ENCODE measurements at places on chromosomes 12 and 14. TPM values are rescaled to one million over a fixed set of nuclear protein-coding genes. Genes with fewer than 3 reads are reported as not detected.

Gene NRIP2
- not detected for total RNA-seq

GRCh38 chr12:93707836-93708235, 30.7 kb downstream of the CRADD start:
- DNase-seq, result no peak

Gene STAC3
- total RNA-seq, result 5.4 TPM

GRCh38 chr12:64625243-64626077, 15.2 kb downstream of the RASSF3 start:
- peak; percentile 35 for DNase-seq

DNA sequence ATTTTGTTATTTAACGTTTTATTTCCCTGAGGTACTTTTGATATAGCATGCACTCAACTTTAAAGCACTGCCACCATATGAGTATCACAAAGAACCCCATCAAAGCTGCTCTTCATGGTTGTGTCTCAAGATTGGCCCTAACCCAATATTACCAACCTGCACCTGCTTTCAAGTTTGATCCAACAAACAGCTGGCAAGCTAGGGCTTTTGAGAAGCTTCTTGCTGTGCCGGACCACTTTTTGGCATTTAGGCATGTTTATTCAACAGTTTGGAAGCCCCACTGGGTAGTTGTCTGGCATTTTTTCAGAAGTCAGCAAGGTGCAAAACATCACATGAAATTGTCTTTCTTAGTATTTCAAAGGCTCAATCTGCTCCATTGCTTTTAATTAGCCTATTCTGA, 137.2 kb upstream of the PLEKHA5 start:
- DNase-seq, result no peak

- DNase-seq, result no peak
These were observed 10.0 kb upstream of the RIPK3 start for GRCh38 chr14:24349742-24350141.

DNA sequence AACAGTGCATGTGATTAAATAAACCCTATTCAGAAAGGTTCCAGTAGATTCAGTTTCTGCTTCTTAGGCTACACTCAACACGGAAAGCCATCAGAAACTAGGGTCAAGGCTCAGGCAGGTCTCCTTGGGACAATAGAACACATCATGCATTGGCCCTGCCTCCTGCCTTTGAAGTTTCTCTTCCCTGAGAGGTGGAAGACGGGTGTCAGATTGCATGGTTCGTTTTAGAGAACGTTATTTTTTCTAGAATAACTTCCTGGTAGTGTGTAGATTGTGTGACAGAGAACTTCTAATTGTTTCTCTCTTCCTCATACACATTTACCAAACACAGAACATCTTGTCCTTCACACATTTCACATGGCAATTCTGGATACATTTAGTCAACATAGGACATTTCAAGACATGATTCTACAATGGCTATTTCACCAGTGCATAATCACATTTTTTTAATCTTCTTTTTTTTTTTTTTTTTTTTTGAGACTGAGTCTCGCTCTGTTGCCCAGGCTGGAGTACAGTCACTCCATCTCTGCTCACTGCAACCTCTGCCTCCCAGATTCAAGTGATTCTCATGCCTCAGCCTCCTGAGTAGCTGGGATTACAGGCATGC, 106.6 kb upstream of the AMN1 start:
- no peak for DNase-seq

- DNase-seq, result no peak
These were observed 20.0 kb upstream of the FICD start for GRCh38 chr12:108495054-108495453.

GRCh38 chr12:44158746-44159145, 322.9 kb downstream of the TMEM117 start:
- no peak for DNase-seq

- peak; percentile 56 for DNase-seq
These were observed 8.5 kb upstream of the ASCL1 start for GRCh38 chr12:102948941-102949352.

Gene IFI27
- 81.5 TPM for total RNA-seq

Gene CSRP2
- 1.2 TPM for total RNA-seq

DNA sequence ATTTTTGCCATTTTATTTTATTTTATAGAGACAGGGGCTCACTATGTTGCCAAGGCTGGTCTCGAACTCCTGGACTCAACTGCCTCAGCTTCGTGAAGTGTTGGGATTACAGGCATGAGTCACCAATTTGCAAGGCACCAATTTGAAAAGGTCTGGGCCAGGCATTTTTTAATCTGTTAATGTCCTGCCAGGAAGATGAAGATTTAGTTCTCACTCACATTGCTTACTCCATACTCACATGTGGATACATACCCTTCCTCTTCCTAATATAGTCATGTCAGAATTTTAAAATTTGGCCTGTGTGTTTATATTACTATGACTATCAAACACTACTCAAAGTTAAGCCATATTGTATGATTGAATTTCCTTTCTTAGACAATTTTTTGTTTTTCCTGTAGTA, 15.3 kb upstream of the EML1 start:
- DNase-seq, result no peak

Gene PMCH
- total RNA-seq, result 9.6 TPM

DNA sequence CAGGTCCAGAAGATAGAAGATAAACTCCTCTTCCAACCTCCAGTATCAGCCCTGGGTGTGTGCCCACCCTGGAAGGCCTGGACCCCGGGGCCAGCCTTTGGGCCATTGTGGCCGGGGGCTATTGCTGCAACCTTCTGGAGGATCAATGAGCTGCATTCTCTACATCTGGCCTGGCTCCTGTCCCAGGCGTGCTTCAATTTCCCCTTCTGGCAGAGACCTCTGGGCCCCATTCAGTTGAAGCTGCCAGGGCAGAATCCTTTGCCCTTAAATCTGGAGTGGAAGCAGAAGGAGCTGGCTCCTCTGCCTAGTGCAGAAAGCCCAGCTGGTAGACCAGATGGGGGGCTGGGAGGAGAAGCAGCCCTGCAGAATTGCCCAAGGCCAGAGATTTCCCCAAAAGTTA, 10.0 kb downstream of the NYNRIN start:
- DNase-seq, result no peak

DNA sequence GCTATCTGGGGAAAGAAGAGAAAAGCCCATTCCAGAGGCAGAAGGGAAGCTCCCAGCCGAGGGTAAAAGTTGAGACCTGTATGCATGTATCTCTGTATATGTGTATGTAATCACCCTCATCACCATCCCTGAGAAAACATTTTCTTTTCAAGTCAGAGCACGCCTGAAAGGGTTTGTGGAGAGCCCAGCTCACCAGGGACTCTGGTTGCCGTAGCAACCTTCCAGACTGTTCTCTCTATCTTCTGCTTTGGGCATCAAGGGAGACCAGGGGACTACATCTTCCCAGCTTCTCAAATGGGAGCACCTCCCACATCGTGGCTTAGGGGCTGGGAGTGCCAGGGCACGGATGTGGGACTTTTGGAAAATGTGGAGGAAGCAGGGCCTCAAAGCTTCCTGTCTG, 93.5 kb downstream of the GALNT8 start:
- no peak for DNase-seq

Gene TEX52
- total RNA-seq, result 0.67 TPM

DNA sequence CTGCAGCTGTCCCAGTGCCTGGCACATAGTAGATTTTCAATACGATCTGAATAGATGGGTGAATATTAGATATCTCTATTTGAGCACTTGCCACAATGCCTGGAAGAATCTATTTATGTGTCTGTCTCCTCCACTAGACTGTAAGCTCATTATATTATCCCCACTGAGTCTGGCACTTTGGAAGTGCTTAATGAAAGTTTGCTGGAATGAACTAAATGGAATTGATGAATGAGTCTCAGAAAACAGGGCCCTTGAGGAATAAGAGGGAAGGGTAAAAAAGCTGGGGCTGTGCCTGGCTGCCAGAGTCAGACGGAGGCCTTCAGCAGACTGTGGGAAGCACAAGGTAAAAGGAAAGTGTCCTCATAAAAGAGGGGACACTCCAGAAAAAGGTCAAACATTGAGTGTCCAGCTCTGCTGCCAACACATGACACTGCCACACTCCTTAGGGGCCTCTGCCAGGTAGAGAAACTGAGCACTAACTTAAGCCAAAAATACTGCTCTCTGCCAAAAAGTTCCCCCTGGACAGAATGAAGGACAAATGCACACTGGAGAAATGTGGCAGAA, 39.3 kb downstream of the GLT8D2 start:
- DNase-seq, result no peak

Gene CBLN3
- 5.0 TPM for total RNA-seq

Gene RNF212B
- not detected for total RNA-seq

Gene OR4K1
- not detected for total RNA-seq

DNA sequence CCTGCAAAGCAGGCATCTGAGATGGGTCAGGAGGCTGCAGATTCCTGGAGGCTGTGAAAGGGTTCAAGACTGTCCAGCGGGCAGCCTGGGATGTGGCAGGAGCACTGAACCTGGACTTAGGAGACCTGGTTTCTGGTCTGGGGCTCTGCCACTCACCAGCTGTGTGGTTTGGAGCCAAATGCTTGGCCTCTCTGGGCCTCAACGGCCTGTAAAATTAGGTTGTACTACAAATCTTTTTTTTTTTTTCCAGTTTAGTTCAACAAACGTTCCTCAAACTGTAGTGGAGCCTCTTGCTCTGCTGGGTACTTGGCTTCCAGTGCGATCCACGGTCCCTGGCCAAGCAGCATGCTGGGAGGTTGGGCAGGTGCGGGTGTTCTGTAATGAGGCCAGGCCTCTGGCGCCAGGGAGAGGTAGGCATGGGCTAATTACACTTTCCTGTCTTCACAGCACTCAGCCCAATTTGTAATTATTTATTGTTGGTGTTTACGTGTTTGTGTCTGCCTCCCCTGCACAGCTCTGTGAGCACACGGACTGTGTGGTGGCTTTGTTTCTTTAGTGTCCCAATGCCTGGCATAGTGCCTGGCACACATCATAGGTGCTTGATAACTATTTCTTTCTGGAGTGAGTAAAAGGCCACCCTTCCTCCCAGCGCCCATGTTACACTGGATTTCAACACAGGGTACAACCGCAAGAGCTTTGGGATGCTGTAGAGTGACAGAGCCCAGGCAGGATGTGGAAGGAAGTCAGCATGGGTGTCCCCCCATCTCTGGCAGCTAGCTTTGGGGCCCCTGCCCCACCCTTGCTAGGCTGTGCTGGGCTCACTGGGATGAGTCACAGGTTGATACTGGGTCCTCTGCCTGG, 5.8 kb upstream of the KRT80 start:
- DNase-seq, result no peak

- peak; percentile 54 for DNase-seq
These were observed 68.5 kb downstream of the RASSF3 start for GRCh38 chr12:64678835-64679234.

- no peak for DNase-seq
These were observed 39.4 kb downstream of the SDR9C7 start for GRCh38 chr12:56894698-56895368.

- no peak for DNase-seq
These were observed 92.2 kb downstream of the DYRK2 start for GRCh38 chr12:67740711-67741110.

Gene RASSF9
- not detected for total RNA-seq

Gene DTX3
- total RNA-seq, result 21.2 TPM

Gene ETFRF1
- 9.3 TPM for total RNA-seq

DNA sequence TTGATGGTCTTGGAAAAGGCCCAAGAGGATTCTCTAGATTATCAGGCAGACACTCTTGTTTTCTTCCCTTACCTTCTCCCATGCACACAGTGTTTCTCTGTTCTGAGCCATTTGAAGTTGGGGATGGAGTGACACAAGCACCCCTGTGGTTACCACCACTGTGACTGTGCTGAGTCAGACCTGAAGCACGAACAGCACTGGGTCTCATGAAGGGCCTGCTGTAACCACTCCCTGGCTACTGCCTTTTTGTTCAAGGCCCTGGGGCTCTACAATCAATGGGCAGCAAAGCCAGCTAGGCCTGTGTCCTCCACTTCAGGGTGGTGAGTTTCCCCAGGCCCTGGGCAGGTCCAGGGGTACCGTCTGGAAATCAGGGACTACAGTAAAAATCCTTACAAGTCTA, 65.5 kb downstream of the TSPAN8 start:
- no peak for DNase-seq

DNA sequence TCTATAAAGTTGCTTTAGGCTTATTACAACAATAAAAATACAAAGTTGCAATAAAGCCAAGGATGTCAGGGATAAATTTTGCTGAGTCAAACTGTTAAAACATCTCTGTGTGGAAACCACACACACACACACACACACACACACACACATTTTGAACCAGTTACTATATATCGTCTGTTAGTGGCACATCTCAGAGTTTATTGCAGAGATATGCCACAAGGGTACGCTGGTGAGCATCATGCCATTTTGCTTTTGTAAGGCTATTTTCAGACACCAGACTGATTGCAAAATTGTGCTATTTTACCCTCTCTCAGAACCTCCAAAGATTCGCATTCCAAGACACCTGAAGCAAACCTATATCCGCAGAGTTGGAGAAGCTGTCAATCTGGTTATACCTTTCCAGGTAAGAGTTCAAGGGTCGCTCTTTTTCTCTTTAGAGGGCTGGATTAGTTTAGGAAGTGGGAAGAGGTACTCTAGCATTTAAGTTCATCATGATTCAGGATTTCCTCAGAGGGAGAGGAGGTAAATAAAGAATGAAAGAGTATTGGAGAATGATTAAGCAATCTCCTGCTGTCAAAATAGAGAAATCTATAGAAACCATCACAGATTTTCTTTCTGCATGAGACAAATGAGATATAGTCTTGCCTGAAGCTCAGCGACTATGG, 27.3 kb upstream of the CHPT1 start:
- peak; percentile 73 for DNase-seq

- DNase-seq, result peak; percentile 15
These were observed 63.0 kb downstream of the CLMN start for GRCh38 chr14:95256776-95257060.

GRCh38 chr12:107238296-107238695, 144.9 kb upstream of the CRY1 start:
- DNase-seq, result no peak

All from activated CD8-positive, alpha-beta memory T cell treated with anti-CD3 and anti-CD28 coated beads, Interleukin-2, amount 10 ng/mL, durations not matched to agents 7 days and 5 days (primary cell).